Chondrocyte (in vitro differentiated cells): ENCODE measurements at places on chromosomes 4 and X. TPM values are rescaled to one million over a fixed set of nuclear protein-coding genes. Genes with fewer than 3 reads are reported as not detected.

Gene C4orf50
- not detected in 3 replicates for total RNA-seq

DNA sequence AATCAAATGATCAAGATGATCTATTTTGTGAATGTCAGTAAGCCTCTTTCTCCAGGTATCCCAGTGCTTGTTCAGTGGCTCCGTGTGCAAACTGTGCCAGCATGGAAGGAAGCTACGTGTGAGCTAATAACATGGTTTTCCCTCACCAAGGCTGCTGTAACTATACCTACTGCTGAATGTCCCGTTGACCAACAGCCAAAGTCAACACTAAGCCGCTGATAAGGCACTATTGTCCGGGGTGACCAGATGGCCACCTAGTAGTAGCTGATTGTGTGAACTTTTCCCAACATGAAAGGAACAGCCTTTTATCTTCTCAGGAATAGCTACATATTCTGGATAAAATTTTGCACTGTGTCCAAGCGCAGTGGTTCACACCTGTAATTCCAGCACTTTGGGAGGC lies 58.0 kb upstream of the ABCG2 start:
- H3K4me1 ChIP-seq: peaks cover 3% of the 10 kb centered on the region
- no peak overlapping the region for H3K4me3 ChIP-seq
- H3K27me3 ChIP-seq: peaks cover 9% of the 10 kb centered on the region
- no peak overlapping the region for H3K27ac ChIP-seq

DNA sequence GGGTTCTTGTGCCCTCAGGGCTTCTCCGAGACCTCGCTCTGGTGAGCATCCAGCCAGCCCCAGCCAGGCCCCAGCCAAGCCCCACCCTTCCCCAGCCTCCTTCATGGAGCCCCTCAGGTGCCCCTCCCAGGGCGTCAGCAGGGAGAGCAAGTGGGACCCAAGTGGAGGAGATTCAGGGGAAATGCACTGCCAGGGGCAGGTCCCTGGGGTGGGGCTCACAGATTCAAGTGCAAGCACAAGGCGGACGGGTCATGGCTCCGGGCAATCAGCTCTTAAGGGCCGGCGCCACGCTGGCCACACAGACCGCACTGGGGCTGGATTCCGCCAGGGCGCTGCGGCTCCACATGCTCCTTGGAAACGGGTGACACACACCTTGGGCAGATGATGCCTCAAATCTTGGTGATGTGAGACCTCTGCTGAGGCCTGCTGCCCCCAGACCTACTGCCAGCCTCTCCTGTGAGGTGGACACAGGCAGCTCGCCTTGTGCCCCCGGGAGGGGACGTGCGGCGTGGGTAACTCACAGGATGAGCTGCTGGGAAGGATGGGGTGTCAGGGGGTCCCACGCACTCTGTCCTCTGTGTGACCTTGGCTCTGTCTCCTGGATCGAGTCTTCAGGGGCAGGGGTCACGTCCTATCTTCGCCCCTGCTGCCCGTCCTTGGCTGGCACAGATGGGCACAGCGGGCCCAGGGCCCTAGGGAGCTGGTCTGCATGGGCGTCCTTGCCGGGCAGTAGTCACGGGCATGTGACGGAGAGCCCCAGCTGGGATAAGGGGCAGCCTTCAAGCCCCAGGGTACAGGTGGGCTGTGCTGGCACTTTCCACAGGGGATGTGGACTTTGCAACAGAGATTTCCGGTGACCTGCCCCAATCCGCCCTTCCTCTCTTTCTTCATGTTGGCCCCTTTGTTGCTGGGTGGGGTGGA lies 17.1 kb downstream of the NAT8L start:
- no peaks in the 10 kb centered on the region for H3K27me3 ChIP-seq
- no peak overlapping the region for H3K4me3 ChIP-seq
- no peaks in the 10 kb centered on the region for H3K36me3 ChIP-seq
- DNase-seq: no peak
- no peaks in the 10 kb centered on the region for H3K4me1 ChIP-seq
- no peak overlapping the region for H3K27ac ChIP-seq

- H3K4me3 ChIP-seq: no peak overlapping the region
- peaks cover 18% of the 10 kb centered on the region for H3K4me1 ChIP-seq
- H3K27ac ChIP-seq: no peak overlapping the region
- H3K36me3 ChIP-seq: peaks cover 9% of the 10 kb centered on the region
Observed at GRCh38 chrX:24759786-24760185, 66.1 kb downstream of the POLA1 start.
